Kidney epithelial cell (primary cell): ENCODE measurements at places on chromosomes 7 and 10. TPM values are rescaled to one million over a fixed set of nuclear protein-coding genes. Genes with fewer than 3 reads are reported as not detected.

ACBD7 gene
- 1.0 and 1.5 TPM in 2 replicates for total RNA-seq

DNA sequence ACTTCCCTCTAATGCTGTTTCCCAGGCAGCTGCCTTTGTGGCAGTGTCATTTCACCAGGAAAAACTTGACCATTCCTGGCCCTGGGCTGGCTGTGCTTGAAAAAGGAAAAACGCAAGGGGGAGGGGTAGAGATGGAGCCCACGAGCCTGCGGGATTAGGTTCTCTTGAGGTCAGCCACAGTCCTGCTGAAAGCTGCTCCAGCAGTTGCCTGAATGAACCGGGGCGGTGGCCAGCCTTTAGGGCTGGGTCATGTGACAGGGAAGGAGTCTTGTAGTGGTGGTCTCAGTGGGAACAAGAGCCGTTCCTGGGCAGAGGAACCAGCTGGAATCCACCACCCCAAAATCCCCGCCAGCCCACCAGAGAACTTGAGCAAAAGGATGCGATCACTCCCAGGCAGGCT lies 51.2 kb upstream of the LRRC4 start:
- DNase-seq = no peak

- no peak for DNase-seq
Measured at GRCh38 chr7:74467876-74468275, 14.2 kb downstream of the GTF2IRD1 start.

DNA sequence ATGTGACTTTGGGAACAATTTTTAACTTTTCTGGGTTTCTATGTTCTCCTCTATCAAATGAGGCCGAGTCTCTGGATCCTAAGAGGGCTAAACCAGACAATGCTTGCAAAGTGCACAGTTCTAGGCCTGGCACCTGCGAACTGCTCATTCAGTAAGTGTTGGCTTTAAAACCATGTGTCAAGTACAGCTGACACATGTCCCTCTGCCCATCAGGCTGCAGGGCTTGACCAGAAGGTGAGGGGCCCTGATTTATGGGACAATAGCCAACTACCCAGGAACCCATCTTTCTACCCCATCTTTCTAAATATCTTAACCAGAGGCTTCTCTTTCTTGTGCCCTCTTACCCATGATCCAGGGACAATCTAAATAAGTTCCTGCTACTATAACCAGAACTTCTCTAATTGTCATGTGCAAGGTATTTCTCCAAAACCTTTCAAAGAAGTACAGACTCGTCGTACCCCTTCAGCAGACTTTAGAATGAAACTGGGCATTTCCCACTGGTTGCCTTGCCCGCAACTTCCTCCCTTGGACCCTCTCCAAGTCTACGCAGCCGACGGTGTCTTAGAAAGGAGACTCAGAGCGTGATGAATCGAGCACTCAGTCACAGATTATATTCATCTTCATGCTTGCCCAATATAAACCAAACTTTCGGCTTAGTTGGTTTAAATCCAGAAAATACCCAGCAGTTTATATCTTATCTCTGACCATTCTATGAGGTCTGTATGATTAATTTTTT lies 69.8 kb upstream of the STEAP1B start:
- no peak for DNase-seq

DNA sequence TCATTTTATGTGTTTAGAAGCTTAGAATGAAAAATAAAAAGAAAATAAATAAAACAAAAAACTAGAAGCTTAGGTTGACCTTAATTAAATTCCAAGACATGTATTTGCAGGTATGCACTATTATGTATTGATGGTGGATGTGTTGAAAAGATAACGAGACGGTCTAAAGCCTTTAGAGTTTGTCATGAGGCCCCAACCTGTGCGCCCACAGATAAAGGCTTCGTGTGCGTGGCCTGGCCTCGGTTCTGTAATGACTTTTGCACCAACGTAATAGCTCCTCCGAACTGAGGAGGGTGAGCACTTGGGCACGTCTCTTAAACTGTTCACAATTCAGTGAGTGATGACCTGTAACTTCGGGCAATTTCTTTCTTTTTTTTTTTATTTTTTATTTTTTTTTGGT lies 43.7 kb upstream of the NCAPG2 start:
- DNase-seq = no peak

DNA sequence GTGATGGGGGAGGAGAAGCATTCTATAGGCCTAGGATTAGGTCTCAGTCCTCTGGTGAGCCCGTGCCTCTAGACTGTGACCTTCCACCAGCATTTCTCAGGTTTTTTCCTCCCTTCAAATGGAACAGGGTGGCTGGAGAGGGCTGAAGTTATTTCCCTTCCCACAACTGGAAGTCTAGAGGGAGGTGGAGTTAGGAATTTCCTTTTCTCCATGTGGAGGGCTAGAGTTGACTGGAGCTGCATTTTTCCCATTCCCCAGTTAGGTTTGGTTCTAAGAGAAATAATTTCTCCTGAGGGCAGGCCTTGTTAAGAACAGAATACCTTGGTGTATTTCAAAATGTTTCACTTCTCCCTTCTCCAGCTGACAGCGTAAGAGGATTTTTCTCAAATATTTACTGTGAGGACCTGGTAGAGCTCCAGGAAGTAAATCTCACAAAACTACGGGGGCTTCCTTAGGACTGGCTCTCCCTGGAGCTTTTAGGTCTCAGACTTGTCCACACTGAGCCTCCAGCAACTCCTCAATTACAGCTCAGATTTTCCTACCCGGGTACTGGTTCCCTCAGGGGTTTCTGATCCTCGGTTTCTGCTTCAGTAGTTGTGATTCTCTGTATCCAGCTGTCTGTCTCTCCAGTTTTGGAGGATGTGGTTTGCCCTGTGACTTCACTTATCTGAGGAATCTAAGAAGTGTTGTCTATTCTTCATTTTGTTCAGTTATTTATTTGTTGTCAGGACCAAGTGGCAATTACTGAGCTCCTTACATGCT lies 6.0 kb upstream of the REEP3 start:
- DNase-seq = no peak

- DNase-seq = no peak
Measured at GRCh38 chr7:98664882-98665281, 47.8 kb downstream of the NPTX2 start.

DNA sequence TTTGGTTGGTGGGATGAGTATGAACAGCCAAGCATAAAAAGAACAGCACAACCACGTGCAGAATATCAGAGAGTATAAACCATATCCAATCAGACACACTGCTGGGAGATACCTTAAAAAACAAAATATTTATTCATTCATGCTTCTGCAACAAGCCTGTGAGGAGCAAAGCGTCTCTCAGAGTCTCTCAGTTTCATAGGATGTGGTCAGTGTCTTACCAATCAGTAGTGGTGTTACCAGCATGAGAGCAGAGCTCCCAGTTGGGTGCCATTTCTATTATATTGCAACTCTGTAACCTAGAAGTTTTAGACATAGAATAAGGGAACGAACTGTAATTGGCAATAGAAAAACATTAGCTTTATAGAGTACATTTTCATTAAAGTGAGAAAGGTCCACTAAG lies 445.9 kb upstream of the LRRN3 start:
- DNase-seq = no peak

DNA sequence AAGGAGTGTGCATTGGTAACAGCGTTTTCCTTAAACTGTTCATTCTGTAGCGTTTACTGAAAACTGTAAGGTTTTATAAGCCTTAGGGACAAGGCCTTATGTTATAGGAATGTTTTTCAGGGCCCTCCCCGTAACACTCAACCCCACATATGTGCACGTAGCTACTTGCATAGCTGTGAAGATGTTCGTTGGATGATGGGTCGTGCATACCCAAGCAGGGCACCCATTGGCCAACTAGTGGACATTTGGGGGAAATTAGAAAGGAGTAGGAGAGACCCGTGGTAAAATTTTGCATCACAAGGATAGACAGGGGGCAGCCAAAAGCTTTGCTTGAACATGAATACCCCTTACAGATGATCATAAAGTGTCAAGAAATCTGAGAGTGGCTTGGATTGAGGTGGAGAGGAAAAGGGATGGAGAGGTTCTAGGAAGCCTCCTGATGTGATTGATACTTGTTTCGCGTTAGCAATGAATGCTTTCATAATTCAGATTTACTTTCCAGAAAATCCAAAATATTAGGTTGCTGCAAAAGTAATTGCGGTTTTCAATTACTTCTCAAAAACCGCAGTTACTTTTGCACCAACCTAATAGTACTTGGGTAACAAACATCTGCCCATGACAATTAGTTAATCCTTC lies 878 bp downstream of the SEC61A2 start:
- DNase-seq = peak; percentile 16

GRCh38 chr7:33888166-33888565 lies 17.2 kb upstream of the BMPER start:
- DNase-seq = no peak

GRCh38 chr7:153444641-153445040 lies 607.6 kb upstream of the DPP6 start:
- peak; percentile 7 for DNase-seq

DNA sequence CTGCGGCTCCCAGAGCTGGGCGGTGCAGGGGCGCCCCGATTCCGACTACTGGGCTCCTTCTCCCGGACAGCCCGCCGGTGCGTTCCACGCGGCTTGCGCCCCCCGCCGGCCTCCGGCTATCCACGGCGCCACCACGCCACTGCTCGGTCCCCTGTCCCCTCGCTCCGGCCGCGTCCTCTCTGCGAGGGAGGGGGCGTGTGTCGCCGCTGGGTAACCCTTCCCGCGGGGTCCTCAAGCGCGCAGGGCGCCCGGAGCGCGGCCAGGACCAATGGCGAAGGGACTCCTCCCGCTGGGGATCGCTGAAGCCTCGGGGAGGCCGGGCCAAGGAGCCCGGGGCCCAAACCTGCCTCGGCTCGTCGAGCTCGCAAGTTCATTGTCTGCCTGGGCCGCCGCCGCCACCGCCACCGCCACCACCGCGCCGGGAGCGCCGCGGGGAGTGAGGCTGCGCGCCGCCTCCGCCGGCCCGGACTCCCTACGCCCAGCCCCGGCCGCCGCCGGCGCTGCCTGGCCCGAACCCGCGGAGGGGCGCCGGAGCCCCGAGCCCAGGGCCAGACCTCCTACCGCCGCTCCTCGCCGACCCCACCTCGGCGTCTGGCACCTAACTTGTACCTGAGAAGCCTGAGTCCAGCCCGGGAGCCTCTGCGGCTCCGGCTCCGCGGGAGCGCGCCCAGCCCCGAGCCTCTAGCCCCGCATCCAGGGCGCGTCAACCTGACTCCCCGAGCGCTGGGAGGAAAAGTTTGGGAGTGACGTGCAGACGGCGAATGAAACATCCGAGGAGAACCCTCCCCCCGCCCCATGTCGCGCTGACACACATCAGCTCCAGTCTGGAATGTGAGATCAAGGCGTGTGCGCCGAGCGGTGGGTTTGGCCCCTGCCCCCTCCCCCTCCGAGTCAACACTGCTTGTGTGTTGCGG lies at the start of gene CHST15:
Gene CHST15 (minus strand): TSS at position 739 of the 914 bp plus-strand sequence. CDS start 47,386 bp downstream, outside the sequence.
- peak; percentile 56 for DNase-seq
